ENCODE measurements at places on chromosomes 13 and 19. TPM values are rescaled to one million over a fixed set of nuclear protein-coding genes. Genes with fewer than 3 reads are reported as not detected.

DNA sequence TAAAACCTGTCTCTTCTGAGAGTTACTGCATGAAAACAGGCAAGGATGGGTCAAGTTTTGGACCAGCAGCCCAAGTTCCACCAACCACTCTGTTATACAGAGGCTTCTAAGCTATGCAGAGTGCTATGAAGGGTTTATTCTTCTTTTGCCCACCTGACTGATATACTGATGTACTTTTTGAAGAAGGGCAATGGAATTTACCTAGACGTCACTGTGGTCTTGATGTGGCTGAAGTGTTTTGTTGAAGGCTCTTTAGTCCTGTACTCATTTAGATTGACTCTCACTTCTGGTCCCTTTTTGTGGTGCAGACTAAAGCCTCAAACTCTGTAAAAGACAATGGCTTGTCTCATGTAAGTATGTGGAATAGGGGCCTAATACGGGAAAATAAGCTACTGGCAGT is 92.0 kb downstream of the DGKH start:
- no peak for ATAC-seq

- ATAC-seq, result no peak
Observed at GRCh38 chr19:52520013-52520412, 7.5 kb upstream of the ZNF808 start.

DNA sequence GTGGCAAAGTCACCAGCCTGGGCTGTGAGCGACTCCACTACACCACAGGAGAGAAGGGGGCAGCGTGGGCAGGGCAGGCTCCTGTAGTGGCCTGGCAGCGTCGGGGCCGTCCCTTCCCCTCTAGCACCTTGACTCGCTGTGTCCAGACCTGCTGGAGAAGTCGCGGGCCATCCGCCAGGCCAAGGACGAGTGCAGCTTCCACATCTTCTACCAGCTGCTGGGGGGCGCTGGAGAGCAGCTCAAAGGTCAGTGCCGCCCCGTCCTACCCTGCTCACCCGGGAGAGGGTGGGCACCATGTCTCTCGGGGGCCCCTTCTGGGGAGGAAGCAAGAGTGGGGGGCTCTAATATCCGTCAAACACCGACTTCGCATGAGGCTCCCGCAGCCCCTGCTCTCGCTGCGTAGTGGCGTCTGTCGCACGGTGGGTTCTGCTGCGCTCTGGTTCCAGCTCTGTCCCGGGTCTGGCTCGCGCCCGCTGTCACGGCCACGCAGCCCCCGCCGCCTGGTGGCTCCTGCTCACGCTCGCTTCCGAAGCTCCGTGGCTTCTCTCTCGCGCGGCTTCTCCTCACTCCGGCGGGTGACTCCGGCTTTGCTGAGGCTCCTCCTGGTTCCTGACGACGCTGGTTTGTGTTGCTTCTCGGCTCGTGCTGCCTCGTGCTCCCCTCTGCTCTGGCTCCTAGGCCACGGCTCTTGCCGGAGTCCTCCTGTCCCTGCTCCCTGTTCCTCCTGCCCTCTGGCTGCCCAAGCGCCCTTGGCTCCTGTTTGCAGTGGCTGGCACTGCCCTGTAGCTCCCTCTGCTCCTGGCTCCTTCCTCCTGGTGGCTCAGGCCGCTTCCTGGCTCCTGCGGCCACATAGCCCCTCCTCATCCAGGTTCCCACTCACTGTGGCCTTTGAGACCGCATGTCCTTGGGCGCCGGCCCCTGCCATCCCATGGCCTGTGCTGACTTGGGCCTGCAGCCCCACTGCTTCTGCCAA is 27.2 kb downstream of the MYH14 start:
- ATAC-seq, result no peak

GRCh38 chr19:3785451-3785937 is 687 bp downstream of the MATK start:
- peak; percentile 14 for ATAC-seq

IL4I1 gene
- total RNA-seq, result not detected

GRCh38 chr19:23394511-23394910 is 760 bp downstream of the ZNF91 start:
- peak; percentile 54 for ATAC-seq

CYP4F8 gene
- not detected for total RNA-seq

DNA sequence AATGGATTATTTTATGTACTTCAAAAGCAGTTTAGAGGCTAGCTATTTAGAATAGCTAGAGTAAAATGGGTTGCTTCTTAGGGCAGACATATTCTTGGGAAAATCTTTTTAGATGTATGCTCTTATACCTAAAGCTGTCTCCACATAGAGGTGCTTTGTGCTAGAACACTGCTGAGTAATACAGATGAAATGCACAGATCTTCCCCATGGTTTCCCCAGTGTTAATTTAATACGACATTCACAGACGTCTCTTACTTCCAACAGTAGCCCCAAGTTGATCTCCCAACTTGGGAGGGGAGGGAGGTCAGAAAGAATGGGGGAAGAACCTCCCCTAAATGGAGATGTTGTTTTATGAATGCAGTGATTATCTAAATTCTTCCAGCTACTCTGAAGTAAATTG is 16.9 kb downstream of the NALCN start:
- ATAC-seq, result no peak

GRCh38 chr13:93635616-93636032 is 409.0 kb downstream of the GPC6 start:
- ATAC-seq, result no peak

TEX29 gene
- total RNA-seq, result not detected

- ATAC-seq, result no peak
Observed at GRCh38 chr13:29688193-29688592, 92.7 kb upstream of the SLC7A1 start.

Data from esophagus mucosa (tissue), 1 donor.